ENCODE measurements at places on chromosomes 7 and 10.

DNA sequence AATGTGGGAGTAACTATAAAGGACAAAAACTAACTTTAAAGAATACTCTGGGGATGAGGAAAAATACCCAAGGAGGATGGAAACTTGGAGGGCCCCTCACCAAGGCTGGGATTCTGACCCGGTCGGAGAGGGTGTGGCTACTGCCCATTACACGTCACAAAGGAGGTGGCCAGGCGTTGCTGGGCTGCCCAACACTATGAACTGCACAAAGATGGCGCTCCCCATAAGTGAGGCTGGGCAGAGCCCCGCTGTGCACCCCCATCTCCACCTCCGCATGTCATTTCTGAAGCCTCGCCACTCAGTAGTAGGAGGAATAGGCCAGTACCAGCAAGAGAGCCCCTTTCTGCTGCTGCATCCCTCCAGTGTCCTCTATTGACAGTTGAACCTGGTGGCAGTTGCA lies 290.1 kb upstream of the ZNF32 start:
- no peak for DNase-seq

DNA sequence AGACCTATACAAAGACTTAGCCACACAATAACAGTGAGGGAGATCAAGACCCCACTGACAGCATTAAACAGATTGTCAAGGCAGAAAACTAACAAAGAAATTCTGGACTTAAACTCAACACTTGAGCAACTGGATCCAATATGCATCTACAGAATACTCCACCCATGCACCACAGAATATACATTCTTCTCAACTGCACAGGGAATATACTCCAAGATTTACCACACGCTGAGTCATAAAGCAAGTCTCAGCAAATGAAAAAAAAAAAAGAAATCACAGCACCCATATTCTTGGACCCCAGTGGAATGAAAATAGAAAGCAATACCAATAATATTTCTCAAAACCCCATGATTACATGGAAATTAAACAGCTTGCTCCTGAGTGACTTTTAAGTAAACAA lies 680.2 kb downstream of the PCDH15 start:
- DNase-seq = no peak

GRCh38 chr10:83585686-83586085 lies 553.6 kb upstream of the GHITM start:
- DNase-seq = no peak

GRCh38 chr10:125442856-125443540 lies 240.0 kb downstream of the TEX36 start:
- no peak for DNase-seq

GRCh38 chr7:5266191-5267028 lies 16.3 kb upstream of the SLC29A4 start:
- DNase-seq = no peak

- no peak for DNase-seq
Observed at GRCh38 chr7:85564861-85565260, 378.0 kb upstream of the SEMA3D start.

- no peak for DNase-seq
Observed at GRCh38 chr7:137655804-137656203, 191.0 kb downstream of the DGKI start.

GRCh38 chr7:98223898-98224700 lies 12.9 kb downstream of the BHLHA15 start:
- DNase-seq = no peak

- DNase-seq = no peak
Observed at GRCh38 chr7:148276314-148277041, 314.1 kb upstream of the C7orf33 start.

- DNase-seq = no peak
Observed at GRCh38 chr7:97450516-97450915, 281.4 kb upstream of the TAC1 start.

- DNase-seq = no peak
Observed at GRCh38 chr7:137958470-137959431, 43.1 kb downstream of the CREB3L2 start.

- DNase-seq = no peak
Observed at GRCh38 chr10:116590590-116591444, at the start of gene PNLIPRP1. Gene PNLIPRP1, plus strand, starts transcription at chr10:116590959. Its CDS starts 171 bp downstream, at chr10:116591130.

DNA sequence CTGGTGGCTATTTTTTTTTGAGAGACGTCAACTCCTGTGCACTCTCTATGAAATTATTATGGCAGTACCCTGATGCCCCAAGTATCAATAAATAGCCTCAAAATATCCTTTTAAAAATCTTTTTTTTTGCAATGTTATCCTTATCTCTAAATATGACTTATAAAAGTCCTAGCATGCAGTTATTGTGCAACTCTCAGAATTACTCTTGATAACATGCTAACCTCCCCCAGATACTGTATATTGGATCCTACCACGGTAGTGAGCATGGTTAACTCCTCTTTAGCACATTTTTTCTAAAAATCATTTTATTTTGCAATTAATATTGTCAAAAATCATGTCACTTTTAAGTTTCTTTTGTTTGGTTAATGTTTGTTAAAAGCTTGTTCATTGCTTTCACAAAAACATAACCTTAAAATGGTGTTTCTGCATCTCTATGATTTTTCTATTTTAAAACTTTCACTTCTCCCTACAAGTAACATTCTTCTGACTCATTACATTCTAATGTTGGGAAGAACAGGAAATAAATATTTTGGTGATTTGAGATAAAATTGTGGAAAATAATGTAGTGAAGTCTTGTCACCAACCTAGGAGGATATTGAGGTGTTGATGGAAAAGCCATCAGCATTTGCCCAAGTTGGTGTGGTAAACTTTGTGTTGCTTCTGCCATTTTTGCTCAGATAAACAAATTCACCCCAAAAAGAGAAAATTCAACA lies 42.1 kb upstream of the ADRA2A start:
- DNase-seq = no peak

- no peak for DNase-seq
Observed at GRCh38 chr7:101200504-101200861, 353 bp downstream of the MOGAT3 start.

- DNase-seq = no peak
Observed at GRCh38 chr7:142450695-142451094, 192.8 kb upstream of the PRSS58 start.

DNA sequence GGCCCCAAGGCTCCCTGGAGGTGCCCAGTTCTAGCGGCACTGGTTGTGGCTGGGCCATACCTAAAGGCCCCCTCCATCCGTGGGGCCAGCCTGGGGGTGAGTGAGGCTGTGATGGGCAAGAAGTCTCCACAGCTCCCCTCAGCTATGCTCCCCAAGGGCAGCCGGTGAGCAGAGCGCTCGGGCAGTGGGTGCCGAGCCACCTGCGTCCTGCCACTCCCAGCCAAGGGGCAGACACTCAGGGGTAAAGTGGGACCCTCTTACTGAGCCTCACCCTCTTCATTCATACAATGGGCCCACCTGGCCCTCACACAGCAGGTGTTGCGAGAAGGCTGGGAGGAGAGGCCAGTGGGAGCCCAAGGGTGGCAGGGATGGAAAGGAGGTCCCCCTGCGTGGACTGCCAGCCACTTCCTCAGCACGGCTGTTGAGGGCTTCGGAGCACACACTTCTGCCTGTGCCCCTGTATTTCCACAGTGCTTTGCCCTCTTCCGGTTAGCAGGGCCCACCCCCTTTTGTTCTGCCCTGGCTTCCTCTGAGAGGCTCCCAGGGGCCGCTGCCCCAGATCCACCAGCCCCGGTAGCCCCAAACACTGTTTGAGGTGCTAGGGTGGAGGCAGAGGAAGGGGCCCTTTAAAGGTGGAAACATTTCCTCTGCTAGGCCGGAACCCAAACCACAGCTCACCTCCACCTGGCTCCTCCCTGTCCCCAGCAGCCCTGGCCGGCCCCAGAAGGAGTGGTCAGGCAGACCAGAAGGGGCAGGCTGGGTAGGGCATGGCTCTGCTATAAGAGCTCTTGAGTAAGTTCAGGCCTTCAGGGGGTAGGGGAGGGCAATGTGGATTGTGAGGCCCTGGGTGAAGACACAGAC lies 16.4 kb upstream of the C10orf105 start:
- peak; percentile 47 for DNase-seq

- DNase-seq = no peak
Observed at GRCh38 chr7:123643495-123644441, 11.9 kb upstream of the LMOD2 start.

DNA sequence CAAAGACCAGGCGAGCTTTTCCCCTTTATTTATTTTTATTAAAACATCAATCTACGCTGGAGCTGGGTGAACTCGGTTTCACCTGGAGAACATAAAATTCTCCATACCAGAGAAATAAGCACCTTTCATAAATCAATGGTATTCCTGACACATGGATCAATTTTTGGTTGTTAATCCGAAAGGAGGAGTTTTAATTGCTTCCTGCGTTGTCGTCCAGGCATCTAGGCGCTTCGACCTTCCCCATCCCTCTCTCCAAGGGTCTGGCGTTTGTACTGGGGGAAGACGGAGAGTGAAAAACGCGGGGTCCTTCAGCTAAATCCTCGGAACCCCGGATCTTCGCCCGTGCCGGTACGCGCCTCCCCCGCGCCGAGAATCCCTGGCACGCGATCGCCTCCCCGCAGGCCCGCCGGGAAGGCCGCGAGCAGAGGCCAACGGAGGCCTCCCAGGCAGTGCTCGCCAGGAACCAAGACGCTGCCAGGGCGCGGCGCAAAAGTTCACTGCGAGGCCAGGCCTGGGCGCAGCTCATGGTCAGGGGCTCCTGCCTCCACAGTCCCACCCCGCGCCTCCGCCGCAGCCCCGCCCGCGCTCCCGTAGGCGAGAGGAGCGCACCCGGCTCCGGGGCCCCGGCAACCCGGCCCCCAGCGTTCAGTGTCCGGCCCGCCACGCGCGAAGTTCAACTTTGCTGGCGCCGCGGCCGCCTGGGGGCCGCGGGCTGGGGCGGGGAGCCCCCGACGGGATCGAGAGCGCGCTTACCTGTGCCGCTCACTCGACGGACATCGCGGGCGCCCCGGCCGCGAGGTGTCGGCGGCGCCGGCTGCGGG lies 8.3 kb upstream of the EBF3 start:
- DNase-seq = peak; percentile 41

DNA sequence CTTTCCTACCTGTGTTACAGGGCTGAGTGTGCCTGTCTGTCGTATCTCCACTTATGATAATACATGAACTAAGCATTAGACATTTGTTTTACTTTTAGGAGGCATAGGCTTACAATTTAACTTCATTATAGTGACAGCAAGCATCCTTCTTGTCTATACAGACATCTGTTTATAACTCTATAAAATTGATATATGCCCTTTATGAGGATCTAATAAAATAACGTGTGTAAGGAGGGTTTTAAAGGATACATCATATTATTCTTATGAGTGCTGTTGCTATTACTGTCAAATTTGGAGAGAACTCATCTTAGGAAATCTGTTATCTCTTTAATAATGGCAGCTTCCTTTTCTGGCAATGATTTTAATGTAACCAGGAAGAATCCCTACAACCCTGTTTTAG lies 21.9 kb downstream of the THNSL1 start:
- no peak for DNase-seq

DNA sequence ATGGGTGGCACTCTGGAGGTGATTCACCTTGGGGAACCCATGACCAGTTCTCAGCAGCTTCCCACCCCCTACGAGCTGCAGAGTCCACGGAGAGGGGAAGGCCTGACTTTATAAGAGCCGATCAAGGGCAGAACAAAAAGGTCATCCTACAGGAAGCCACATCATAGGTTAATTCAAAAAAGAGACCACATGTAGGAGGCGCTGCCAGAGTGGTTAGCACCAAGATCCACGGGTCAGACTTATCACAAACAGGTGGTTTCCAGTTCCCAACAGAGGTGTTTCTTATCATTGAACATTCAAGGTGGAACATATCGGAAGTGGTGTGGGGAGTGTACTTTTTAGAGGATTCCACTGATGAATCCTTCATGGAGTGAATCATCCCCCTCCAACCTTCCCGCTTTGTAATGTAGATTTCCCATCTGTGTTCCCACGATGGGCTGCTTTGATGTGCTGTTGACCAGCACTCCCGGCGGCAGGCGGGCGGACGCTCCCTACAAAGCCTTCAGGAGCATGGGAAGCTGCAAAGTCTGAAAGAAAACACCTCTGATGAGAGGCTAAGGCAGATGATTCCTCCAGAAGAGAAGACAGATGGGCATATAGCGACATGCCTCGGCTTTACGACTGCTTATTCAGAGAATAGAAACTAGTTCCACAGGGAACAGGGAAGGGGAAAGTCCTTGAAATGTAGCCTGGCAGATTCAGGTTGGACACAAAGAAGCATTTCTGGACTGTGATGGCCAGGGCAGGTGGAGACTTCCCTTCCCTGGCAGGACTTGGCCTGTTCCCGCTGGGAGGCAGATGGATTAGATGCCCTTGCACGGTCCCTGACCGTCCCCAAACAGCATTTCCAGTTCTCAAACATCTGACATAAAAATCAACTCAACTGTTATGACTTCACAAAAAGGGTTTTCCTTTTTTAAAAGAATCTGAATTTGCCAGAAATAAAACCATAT lies 66.5 kb downstream of the AFAP1L2 start:
- DNase-seq = peak; percentile 42

DNA sequence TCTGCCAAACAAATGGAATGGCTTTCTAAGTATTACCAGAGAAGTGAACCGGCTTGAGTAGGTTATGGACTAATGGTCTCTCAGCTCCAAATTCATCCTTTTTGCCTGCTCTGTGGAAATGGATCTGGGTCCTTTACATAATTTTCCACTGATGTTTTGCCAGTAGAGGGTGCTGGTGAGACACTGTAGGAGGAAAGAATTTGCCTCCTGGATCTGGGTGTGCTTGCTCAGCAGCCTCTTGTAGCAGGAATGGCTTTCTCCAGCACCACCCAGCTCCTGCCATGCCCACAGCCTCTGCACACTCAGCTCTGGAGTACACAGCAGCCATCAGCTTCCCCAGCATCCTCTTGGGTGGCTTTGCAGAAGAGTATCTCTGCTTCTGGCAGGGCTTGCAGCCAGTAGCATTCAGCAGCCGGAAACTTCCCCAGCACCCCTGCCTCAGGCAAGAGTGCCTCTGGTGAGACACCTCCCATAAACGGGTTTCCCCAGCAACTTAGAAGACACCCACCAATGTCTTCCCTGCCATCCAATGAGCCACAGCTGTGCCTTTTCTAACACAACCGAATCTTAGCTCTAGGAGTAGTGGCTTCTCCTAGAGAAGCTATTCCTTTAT lies 235.0 kb upstream of the PLPP4 start:
- DNase-seq = peak; percentile 70

- DNase-seq = peak; percentile 64
Observed at GRCh38 chr10:67772894-67773511, 65.0 kb downstream of the DNAJC12 start.

DNA sequence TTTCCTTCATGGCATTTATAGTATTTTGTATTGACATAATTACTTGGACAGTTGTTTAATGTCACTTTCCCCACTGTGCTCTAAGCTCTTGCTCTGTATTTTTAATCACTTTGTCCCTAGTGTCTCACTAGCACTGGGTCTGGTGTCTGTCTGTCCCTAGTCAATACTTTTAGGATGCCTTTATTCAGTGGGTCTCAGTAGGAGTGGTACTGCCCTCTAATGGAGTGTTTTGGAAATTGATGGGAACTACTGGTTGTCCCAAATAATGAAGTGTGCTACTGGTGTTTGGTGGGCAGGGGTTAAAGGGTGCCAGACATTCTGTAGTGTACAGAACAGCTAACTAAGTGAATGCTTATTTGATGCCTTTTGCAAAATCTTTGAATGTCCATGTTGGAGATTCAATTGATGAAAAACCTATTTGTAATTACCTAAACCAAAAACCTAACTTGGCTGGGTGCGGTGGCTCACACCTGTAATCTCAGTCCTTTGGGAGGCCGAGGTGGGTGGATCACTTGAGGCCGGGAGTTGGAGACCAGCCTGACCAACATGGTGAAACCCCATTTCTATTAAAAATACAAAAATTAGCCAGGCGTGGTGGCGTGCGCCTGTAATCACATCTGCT lies 33.3 kb downstream of the CDK14 start:
- DNase-seq = peak; percentile 50

GRCh38 chr10:23291551-23292334 lies 52.9 kb downstream of the C10orf67 start:
- no peak for DNase-seq

Data from GM20000 (cell line).